ENCODE measurements at places on chromosomes 3 and 15.

DNA sequence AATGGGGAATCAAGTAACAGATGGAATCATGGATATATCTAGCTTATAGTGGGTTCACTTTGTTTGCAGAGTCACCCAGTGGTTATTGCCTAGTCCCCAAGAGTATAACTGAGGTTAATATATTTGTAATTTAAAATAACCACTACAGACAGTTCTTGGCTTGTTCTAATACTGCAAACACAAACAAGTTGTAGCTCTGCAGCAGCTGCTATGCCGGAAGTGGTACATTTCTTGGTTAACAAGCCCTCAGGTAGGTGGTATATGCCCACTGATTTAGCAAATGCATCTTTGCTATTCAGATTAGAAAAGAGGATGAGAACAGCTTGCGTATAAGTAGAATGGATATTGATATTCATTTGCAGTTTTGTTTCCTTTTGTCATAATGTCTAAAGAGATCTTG is 984.2 kb downstream of the SQOR start:
- DNase-seq = no peak

GRCh38 chr15:81299156-81299555 is 24.8 kb downstream of the STARD5 start:
- no peak for DNase-seq

DNA sequence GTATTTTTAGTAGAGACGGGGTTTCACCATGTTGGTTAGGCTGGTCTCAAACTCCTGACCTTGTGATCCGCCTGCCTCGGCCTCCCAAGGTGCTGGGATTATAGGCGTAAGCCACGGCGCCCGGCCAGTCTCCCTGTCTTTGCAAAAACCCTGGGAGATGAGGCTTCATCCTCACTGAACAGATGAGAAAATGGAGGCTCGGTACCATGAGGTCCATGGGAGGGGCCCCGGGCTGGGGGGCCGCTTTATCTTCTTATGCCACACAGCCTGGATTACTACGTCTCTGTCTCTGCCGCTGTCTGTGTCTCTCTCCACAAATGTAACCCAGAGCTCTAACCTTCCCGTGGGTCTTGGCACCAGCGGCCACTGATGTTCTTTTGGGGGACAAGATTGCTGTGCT is 39.1 kb downstream of the ABTB1 start:
- no peak for DNase-seq

DNA sequence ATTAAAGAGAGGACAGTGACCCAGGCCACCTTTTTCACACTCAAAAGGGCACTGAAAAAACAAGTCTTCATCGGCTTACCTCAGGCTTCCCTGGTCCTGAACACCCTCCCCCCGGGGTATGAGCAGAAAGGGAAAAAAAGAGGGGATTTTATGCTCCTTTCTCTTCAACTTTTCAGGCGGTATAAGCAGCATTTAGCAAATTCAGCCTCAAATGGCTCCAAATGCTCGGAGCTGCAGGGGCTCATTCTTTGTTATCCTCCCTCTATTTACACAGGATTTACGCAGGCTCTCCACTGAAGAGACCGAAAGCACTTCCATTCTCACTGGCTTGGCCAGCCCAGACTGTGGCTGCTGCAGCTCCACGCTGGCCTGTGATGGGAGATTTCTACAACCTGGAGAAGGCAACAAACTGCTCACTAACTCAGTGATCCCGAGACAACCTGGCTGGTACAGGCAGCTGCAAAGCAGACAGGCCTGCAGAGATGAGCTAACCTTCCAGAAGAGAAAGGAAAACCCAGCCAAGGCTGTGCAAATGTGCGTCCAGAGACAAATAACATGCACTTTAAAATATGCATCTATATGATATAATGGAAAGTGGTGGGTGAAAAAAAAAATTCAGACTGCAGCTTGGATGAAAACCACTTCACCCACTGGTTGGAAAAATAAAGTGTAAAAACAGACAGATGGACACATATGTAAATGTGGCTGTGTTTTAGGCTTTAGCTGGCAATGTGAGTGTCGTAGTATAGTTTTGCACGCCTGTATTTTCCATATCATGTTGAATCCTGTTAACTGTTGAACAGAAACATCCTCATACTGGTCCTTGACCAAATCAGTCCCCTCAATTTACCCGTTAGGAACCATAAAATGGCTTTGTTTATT is 54.2 kb downstream of the MEIS2 start:
- DNase-seq = no peak

- DNase-seq = no peak
These were observed 54.7 kb downstream of the CTDSPL2 start for GRCh38 chr15:44482090-44482489.

DNA sequence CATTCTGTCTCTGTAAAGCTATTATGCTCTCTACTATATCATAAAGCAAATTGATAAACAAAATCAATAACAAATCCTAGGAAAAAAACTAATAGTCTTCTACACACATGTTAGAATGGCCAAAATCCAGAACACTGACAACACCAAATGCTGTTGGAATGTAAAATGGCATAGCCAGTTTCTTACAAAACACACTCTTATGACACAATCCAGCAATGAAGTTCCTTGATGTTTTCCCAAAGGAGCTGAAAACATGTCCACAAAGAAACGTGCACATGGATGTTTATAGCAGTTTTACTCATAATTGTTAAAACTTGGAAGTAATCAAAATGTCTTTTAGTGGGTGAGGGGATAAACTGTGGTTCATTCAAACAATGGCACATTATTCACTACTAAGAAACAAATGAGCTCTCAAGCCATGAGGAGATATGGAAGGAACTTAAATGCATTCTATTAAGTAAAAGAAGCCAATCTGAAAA is 32.7 kb downstream of the CADM2 start:
- DNase-seq = no peak

GRCh38 chr15:55791551-55792400 is 48.8 kb upstream of the PRTG start:
- DNase-seq = no peak

DNA sequence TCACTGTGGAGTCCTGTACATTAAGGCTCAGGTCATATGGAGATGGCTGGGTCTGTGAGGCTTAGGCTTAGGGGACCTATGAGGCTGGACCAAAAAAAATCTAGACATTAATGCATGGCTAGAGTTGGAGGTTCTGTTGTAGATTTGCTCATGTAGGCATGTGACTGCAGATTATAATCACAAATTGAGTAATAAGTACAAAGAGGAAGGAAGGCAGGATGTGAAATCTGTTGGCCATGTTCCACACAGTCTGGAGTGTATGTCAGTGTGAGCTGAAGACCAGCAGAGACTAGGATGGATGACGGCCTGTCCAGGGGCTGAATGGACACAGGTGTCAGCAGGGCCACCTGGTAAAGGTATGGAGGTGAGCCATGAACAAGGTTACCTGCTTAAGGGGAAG is at the start of gene ST3GAL6:
ST3GAL6 (plus strand) TSS at position 265 of the 400 bp plus-strand sequence. CDS start 5,101 bp downstream, outside the sequence.
- DNase-seq = no peak

- DNase-seq = no peak
These were observed 195.4 kb upstream of the WNT5A start for GRCh38 chr3:55682461-55682860.

- no peak for DNase-seq
These were observed 32.8 kb downstream of the GRIP2 start for GRCh38 chr3:14507305-14507741.

All from caudate nucleus (tissue), 63 donors.